ENCODE measurements at places on chromosomes 7 and 10. TPM values are rescaled to one million over a fixed set of nuclear protein-coding genes. Genes with fewer than 3 reads are reported as not detected.

DNA sequence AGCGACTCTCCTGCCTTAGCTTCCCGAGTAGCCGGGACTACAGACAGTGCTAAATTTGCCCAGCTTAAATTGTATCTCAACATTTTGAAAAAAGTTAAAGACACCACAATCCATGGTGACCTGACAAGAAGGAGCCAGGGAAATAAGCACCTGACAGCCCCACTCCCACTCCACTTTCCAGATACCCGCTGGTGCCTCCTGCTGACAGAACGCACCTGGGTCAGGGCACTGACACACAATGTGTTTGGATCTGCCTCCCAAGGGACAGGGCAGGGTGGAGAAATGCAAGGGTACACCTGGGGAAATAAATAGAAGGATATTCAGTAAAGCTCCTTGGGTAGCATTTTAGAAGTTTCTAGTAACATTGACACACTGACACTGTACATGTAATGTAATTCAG is 58.9 kb upstream of the OPN4 start:
- no peak for DNase-seq

DNA sequence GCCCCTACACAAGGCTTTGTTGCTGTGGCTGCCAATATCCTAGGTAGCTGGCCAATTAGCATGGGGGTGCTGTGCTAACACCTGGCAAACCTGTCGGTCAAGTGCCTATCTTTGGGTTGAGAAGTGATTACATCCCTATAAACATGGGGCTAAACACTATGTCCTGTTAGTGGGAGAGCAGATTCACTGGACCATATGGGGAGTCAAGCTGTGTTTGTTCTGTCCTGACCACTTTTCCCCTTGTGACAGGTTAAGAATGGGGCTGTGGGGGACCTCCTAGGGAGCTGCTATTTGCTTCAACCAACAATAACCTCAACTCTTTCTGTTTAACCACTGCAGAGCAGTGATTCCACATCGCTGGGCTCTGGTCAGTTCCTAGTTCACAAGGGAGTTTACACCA is 151.5 kb upstream of the AOAH start:
- no peak for DNase-seq

GRCh38 chr10:116237970-116238369 is 35.0 kb downstream of the GFRA1 start:
- no peak for DNase-seq

The ATP6V0A4 gene
- not detected for total RNA-seq

DNA sequence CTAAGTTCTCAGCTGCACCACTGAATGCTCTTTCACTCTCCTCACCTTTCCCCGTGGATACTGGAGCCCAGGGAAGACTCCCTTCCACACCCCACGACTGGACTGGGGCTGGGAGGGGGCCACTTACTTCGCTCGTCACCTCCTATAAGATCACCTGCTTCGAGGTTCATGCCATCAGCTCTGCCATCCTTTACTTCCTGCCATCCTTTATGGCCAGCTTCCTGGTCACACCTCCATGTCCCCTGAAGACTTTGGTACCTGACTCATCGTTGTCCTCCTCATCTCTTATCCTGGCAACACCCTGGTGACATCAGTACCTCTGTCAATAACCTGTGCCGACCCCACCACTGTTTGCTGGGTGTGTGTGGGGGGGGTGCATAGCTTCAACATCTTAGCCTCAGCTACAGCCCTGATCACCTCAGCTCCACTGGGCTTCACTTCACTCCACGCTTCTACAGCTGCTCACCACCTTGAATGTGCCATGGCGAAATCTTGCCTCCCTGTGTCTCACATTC is 8.7 kb upstream of the VDAC2 start:
- no peak for DNase-seq

DNA sequence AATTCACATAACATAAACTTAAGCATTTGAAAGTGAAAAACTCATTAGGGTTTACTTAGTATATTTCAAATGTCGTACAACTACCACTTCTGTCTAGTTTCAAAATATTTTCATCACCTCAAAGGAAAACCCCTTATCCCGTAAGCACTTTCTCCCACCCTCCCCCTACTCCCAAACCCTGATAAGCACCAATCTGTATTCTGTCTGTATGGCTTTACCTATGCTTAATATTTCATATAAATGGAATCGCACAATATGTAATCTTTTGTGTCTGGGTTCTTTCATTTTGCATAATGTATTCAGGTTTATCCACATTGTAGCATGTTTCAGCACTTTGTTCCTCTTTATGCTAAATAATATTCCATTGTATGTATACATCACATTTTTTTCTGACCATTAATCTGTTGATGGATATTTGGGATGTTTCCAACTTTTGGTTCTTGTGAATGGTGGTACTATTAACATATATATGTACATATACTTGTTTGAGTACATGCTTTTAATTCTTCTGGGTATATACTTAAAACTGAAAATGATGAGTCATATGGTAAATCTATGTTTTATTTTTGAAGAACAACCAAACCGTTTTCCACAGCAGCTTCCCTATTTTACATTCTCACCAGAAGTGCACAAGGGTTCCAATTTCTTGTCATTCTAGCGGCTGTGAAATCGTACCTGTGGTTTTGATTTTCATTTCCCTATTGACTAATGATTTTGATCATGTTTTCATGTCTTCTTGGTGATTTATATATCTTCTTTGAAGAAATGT is 6.2 kb upstream of the STARD3NL start:
- no peak for DNase-seq

The ASB13 gene
- 15.2 TPM for total RNA-seq

DNA sequence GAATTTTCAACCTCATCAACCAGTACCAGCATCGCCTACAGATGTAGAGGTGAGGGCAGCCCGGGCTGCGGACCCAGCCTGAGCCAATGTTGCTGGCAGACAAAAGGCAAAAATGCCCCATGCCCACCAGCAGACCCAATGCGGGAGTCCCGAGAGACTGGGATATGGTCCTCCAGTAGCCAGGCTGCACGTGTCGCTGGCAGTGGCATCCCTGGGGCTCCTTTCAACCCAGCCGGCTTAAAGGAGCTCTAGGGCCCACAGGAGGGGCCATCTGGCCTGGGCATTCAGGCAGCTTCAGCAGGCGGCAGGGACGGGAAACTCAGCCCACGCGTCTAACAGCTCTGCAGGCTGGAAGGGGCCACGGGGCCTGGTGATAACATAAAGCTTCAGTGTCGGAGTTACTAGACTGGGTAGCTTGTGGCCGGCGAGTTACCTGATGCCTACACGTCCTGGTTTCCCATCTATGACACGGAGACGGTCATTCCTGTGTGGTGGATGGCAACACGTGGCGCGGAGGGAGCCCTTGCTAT is 70.7 kb downstream of the PROSER2 start:
- no peak for DNase-seq

GRCh38 chr7:120862987-120863590 is 5.1 kb upstream of the TSPAN12 start:
- no peak for DNase-seq

The SLIT1 gene
- 0.16 TPM for total RNA-seq

The ANTXRL gene
- not detected for total RNA-seq

DNA sequence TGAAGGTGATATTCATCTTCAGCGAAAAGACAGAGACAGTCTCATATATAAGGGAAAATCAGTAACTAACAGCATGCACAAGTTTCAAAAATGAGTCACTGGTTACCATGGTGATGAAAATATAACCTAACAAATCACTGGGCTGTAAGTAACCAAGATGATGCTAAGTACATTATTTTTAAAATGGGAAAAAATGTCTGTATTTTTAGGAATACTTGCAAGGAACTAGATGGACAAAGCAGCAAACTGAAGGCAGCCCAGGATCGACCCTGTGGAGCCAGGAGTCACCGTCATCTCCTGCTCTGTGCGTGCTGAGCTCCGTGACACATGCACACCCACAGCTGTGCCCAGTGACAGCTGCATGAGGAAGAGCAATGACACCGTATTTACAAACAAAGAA is 137.3 kb downstream of the ELMO1 start:
- DNase-seq: peak; percentile 49

The WBP1L gene
- 19.7 TPM for total RNA-seq

- no peak for DNase-seq
These were observed 144.1 kb downstream of the GNAI1 start for GRCh38 chr7:80278737-80279136.

The TUBB8 gene
- not detected for total RNA-seq

DNA sequence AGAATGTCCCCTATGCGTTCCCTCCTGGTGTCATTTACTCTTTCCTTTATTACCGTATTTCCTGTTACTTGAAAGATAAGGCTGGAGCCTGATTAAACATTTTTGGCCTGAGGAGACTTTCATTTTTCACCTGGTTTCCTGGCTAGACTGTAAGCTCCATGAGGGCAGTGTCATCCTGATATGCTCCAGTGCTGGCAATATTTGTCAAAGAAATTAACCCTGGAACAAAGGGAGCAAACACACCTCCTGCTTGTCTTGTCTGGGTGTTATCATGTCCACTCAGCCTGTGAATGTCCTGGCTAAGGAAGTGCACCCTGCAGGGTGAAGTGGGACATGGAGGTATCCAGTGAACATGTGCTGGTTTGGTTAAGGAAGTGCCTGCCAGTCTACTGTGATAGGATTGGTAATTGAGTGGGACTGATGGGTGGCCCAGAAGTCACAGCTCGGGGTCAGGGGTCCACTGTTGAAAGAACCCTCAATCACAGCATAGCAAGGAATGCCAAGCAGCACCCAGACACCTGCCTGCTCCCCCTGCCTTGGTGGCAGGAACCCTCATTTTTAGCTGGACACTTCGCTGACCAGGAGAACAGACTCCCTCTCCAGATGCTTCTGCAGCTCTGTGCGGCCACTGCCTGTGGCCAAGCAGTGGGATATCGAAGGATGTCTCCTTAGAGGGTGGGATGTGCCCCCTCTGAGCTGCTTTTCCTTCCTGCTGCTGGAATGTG is 20.9 kb upstream of the PPIA start:
- DNase-seq: no peak

DNA sequence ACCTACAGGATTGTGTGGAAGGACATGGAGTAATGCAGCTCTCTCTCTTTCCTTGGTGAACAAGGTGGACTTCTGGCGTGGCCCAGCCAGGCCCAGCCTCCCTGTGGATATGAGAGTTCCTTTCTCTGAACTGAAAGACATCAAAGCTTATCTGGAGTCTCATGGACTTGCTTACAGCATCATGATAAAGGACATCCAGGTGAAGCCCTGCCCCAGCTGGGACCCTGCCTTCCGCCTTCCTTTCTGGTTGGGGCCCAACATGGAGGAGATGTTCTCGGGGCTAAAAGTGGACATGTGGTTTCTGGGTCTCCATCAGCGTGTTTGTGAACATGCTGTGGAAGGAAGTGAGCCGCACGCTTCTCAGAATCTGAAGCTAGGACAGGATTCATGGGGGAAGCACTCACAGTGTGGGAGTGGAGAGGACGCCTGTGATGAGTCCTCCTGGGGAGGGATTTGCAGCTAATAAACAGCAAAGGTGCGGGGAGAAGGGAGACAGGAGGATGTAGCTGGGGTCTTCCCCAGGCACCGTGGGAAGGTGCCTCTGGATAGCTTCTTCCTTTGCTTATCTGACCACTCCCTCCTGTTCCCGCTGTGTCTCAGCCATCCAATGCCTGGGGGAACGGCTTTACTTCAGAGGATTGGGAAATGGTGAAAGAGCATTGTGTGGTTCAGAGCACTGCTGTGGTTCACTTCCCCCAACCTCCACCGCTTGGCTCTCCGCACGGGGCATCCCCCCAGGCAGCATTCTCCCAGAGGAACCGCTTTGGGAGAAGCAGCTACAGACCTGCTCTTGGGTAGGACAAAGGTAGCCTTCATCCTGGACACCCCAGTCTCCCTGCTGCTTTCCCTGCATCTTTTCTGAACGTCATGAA is 5.5 kb downstream of the CPA5 start:
- no peak for DNase-seq

DNA sequence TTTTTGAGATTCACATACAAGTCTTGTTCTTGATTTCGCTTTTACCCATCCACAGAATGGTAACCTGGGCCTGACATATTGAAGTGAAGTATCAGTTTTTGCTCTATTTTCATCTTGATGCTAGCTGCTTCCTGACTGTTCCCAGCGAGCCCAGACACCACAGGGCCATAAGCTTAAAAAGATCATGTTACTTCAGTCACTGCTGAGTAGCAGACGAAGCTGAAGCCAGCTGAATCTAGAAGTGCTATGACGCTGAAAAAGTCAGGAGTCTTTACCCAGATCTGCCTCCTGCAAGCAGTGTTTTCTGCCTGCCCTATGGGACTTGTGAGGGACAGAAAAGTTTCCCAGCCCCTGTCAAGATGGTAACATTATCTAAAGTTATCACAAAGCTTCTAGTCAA is 2.7 kb upstream of the PRXL2A start:
- no peak for DNase-seq

GRCh38 chr7:959271-959670 is 4.8 kb upstream of the ADAP1 start:
- DNase-seq: peak; percentile 29

The ZPBP gene
- not detected for total RNA-seq

DNA sequence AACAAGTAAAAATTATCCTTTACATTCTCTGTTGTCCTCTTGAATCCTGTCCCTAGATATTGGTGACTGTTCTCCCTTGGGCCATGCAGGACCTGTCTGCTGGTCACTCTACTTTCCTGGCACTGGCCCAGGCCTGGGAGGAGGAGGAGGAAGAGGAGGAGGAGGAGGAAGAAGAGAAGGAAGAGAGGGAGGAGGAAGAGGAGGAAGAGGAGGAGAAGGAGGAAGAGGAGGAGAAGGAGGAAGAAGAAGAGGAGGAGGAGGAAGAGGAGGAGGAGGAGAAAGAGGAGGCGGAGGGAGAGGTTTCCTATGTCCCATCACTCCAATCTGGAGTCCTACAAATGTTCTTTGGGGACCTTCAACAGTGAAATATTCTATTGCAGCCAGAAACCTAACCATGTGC is 97.3 kb upstream of the NAMPT start:
- DNase-seq: no peak

The CYP2E1 gene
- total RNA-seq: 1.00 TPM

The PRSS2 gene
- total RNA-seq: not detected

DNA sequence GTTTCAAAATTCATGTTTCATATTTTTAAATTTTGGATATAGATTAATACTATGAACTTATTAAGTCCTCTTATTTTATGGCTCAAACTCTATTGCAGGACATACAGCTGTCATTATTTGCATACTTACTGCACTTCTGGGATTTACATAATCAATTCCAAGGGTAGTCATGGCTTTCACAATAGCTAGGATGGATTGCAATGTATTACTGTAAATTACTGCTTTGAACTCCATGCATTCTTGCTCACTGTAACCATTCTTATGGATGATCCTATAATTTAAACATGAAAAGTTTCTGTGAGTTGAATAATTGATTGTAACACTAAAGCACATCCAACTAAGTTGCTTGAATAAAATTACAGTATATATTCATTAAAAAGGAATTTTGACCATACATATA is 23.5 kb downstream of the GNAT3 start:
- no peak for DNase-seq

The SPDYE8 gene
- total RNA-seq: not detected

DNA sequence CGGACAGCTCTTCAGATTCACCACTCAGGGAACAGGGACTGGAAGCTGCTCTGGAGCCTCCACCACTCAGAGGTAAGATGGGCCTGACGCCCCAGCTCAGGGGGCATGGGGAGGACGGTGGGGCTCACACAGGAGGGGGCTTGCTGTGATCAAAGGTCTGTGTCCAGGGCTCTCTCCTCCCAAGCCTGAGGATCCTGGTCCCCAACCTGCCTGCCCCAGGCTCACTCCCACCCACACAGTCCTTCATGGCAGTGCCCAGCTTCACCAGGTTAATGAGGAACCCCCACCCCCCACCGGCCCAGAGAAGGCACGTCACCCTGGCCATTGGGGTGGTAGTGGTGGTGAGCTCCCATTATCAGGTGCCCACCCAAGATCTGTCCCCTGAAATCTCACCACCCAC is 926.7 kb upstream of the ZNF722 start:
- no peak for DNase-seq
